ENCODE measurements at places on chromosomes 1 and 21.

GRCh38 chr1:115317101-115318012, 20.7 kb downstream of the NGF start:
- DNase-seq = peak; percentile 72

GRCh38 chr1:50968158-50968820, 1.8 kb upstream of the CDKN2C start:
- DNase-seq = peak; percentile 90

- DNase-seq = no peak
Observed at GRCh38 chr1:215844266-215844665, 277.2 kb downstream of the KCTD3 start.

- peak; percentile 28 for DNase-seq
Observed at GRCh38 chr1:26597629-26598039, 68.1 kb downstream of the RPS6KA1 start.

GRCh38 chr1:25808481-25809244, 8.7 kb downstream of the SELENON start:
- DNase-seq = no peak

All from NCI-H2107 (cell line).